ENCODE measurements at places on chromosomes 5 and 9. TPM values are rescaled to one million over a fixed set of nuclear protein-coding genes. Genes with fewer than 3 reads are reported as not detected.

Gene CAMK2A
- 0.10 TPM for total RNA-seq

Gene IRGM
- total RNA-seq = 0.13 TPM

Gene CDX1
- 0.91 TPM for total RNA-seq

Gene ARSB
- 43.7 TPM for total RNA-seq

Gene OR13C3
- total RNA-seq = not detected

Gene PTCH1
- total RNA-seq = 0.89 TPM

Gene CFAP157
- total RNA-seq = not detected

Gene DPP7
- 145 TPM for total RNA-seq

Gene BDP1
- total RNA-seq = 23.8 TPM

Gene WNT8A
- total RNA-seq = not detected

Gene IFNA2
- not detected for total RNA-seq

Gene IL33
- 65.7 TPM for total RNA-seq

Gene SEC61B
- 61.8 TPM for total RNA-seq

Gene TYRP1
- total RNA-seq = 2.5 TPM

Gene MED27
- total RNA-seq = 15.2 TPM

Gene CDH18
- total RNA-seq = 5.3 TPM

Gene MZB1
- total RNA-seq = not detected
